ENCODE measurements at places on chromosomes 4 and X. TPM values are rescaled to one million over a fixed set of nuclear protein-coding genes. Genes with fewer than 3 reads are reported as not detected.

DNA sequence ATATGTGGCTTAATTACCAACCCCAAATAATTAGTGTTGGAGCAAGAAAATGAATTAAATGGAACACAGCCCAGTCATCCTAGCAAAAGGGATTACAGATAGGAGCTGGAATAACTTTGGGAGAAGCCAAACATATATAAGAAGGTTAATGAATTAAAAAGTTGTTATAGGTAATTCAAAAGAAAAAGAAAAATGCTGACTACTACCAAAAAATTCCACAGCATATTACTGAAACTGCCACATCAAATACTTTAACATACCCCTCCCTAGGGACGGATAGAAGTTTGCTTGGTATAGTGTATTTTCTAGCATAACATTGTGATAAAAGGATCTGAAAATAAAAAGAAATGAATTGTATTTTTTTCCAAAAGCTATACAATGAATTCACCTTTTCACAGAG, 99.5 kb downstream of the ENOX2 start:
- DNase-seq = no peak

DNA sequence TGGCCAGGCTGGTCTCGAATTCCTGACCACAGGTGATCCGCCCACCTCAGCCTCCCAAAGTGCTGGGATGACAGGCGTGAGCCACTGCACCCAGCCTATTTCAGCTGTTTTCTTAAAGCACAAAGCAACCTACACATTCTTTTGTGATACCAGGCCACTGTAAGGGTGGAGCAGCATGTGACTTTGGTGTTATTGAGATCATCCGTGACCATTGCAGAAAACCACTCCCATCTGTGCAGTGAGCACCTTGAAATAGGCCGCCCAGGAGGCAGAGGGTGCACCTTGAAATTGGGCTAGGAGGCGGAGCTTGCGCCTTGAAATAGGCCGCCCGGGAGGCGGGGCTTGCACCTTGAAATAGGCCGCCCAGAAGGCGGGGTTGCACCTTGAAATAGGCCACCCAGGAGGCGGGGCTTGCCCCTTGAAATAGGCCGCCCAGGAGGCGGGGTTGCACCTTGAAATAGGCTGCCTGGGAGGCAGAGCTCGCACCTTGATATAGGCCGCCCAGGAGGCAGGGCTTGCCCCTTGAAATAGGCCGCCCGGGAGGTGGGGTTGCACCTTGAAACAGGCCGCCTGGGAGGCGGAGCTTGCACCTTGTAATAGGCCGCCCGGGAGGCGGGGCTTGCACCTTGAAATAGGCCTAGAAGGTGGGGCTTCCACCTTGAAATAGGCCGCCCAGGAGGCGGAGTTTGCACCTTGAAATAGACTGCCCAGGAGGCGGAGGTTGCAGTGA, 9.0 kb upstream of the SLC25A6 start:
- no peak for DNase-seq

DNA sequence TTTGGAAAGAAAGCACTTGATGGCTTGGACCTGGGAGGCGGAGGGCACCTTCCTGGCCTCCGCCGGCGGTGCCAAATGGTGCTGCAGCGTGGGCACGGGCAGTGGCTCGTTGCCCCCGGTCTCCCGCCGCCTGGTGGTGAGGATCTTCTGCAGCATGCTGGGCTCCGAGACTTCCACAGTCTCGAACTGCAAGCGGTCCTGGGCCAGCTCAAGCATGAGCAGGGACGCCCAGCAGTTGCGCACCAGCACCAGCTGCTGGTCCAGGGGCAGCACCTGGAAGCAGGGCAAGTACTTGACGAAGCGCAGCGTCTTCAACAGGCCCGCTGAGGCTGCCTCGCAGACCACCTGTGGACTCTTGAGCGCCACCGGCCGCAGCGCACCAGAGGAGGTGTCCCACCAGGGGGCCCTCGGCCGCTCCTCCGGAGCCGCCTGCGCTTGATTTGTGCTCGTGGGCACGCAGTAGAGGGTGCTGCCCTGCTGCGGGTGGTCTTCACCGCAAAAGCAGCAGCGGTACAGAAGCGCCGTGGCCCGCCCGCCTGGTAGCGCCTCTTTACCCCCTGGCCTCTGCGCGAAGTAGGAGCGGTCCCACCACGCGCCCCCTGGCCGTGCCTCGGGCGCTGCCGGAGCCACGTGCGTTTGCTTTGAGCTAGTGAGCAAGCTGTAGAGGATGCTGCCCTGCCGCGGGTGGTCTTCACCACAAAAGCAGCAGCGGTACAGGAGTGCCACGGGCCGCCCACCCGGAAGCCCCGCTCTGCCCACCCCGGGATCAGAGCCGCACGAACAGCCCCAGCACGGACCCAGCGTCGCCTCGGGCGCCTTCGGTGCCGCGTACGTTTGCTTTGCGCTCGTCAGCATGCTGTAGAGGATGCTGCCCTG, 689 bp downstream of the NR0B1 start:
- no peak for DNase-seq

DNA sequence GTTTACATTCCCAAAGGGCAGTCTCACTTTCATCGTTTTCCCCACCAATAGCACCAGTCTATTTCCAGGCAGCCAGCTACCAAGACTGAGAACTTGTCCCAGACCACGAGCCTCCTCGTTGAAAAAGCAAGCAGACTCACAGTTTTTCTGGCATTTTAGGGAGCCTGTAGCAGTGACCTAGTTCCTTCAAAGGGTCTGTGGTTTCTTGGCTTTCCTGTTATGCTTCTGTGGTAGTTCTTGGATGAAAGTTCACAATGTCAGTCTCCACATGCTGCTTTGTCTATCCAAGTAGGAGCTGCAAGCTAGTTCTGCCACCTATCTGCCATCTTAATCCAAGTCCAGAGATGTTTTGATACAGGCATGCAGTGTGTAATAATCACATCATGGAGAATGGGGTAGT, 151.6 kb upstream of the ZC4H2 start:
- DNase-seq = no peak

Gene FAM47B
- total RNA-seq = not detected

Gene UGT2A2
- not detected for total RNA-seq

Gene TMEM47
- total RNA-seq = 0.04 TPM

Gene TRIM61
- 2.2 TPM for total RNA-seq

Gene UGT2B15
- not detected for total RNA-seq

Gene DGAT2L6
- total RNA-seq = not detected
